ENCODE measurements at places on chromosomes 13 and 19.

- DNase-seq, result no peak
These were observed 1541.1 kb downstream of the UQCRFS1 start for GRCh38 chr19:27671876-27672275.

GRCh38 chr13:96898212-96898611 lies 96.1 kb downstream of the OXGR1 start:
- DNase-seq, result no peak

- no peak for DNase-seq
These were observed 21.1 kb upstream of the CFAP97D2 start for GRCh38 chr13:114157869-114158495.

DNA sequence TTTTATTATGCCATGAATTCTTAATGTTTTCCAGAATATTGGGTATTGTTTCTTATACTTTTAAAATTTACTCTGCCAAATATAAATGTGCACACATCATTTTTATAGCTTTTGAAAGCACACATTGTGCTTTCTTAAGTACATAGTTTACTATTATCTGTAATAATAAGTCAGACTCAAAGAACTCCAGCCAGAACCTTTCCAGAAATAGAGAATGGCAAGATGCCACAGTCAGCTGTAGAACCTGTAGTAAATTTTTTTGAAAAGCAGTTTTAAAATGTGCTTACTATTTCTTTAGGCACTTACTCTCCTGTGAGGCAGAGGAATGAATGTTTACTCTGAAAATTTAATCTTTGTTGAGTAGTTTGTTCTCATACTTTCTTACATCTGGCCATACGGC lies 1287.1 kb downstream of the PCDH9 start:
- no peak for DNase-seq
